MG63 (cell line): ENCODE measurements at places on chromosomes 16 and 17. TPM values are rescaled to one million over a fixed set of nuclear protein-coding genes. Genes with fewer than 3 reads are reported as not detected.

The HNF1B gene
- total RNA-seq: not detected in 2 replicates

GRCh38 chr17:43025766-43026537, 921 bp downstream of the RND2 start:
- no peak for DNase-seq

The TBC1D3G gene
- total RNA-seq: not detected in 2 replicates

DNA sequence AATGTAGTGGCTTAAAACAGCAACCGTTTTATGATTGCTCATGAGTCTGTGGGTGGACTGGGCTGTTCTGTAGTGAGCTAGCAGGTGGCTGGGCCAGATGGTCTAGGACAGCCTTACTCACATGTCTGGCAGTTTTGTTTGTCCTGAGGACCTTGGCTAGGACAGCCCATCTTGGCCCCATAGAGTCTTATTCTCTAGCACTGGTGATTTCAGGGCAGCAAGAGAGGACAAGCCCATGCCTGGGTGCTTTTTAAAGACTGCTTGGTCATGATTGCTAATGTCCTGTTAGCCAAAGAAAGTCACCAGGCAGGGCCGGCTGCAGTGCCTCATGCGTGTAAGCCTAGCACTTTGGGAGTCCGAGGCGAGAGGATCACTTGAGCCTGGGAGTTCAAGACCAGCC, 139.8 kb downstream of the KATNIP start:
- DNase-seq: no peak

GRCh38 chr17:15261802-15262290, 3.3 kb downstream of the PMP22 start:
- DNase-seq: no peak

The MYOCD gene
- 0.10 TPM in 1 of 2 replicates, not detected in the other for total RNA-seq

The CFAP52 gene
- not detected in 2 replicates for total RNA-seq
